Activated CD8-positive, alpha-beta T cell treated with anti-CD3 and anti-CD28 coated beads, Interleukin-2, amount 10 ng/mL, durations not matched to agents 7 days and 5 days (primary cell): ENCODE measurements at places on chromosomes 4 and X. TPM values are rescaled to one million over a fixed set of nuclear protein-coding genes. Genes with fewer than 3 reads are reported as not detected.

- peaks cover 30% of the 10 kb centered on the region for H3K4me1 ChIP-seq
- no peaks in the 10 kb centered on the region for H3K27me3 ChIP-seq
- DNase-seq = no peak
- peaks cover 66% of the 10 kb centered on the region for H3K36me3 ChIP-seq
- no peak overlapping the region for H3K4me3 ChIP-seq
- no peak overlapping the region for H3K27ac ChIP-seq
Observed at GRCh38 chr4:147651563-147651962, 32.4 kb downstream of the PRMT9 start.

Gene SMS
- total RNA-seq = 89.0 TPM

DNA sequence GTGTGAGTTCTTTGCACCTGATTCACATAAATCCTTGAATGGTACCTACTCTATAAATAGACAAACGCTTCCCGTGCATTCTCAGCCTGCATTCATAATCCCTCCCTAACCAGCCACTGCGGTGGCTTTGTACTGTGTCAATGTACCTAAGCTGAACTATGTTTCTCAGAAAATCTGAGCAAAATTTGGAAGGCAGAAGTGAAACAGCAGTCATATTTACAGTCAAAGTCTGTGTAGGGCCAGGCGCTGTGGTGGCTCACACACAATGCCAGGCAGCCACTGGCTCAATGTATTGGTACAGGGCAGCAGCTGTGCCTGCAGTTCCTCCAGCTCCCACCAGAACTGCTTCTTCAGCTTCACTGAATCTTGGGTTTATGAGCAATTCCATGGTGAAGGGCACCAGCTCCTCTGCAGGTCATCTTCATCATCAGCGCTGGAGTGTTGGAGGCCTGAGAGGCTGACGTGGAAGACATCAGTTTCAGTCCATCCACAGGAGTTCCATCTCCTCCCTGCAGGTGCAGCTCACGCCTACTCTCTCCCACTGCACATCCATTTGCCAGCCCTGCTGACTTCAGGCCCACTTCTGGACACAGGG is 32.3 kb upstream of the IRF2 start:
- H3K4me1 ChIP-seq = peaks cover 33% of the 10 kb centered on the region
- no peaks in the 10 kb centered on the region for H3K27me3 ChIP-seq
- DNase-seq = peak; percentile 59

Gene SOX3
- not detected for total RNA-seq

Gene FAM133A
- total RNA-seq = not detected
